ENCODE measurements at places on chromosomes 13 and 19.

DNA sequence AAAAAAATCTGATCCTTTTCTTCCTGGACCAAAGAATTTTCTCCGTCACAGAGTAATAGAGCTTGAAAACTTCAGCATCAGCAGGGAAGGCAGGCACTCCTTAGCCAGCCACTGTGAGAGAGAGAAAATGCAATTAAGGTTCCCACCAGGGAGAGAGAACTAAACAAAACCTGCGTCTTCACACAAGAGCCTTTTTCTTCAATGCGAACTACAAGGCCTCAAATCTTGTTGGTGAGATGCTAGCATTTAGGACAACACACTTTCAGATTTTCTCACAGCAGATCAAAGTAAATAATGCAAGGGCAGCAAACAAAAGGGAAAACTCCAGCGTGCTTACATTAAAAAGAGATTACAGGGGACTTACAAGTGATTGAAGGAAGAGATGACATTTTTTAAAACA, 80.1 kb downstream of the DACH1 start:
- no peak for DNase-seq

DNA sequence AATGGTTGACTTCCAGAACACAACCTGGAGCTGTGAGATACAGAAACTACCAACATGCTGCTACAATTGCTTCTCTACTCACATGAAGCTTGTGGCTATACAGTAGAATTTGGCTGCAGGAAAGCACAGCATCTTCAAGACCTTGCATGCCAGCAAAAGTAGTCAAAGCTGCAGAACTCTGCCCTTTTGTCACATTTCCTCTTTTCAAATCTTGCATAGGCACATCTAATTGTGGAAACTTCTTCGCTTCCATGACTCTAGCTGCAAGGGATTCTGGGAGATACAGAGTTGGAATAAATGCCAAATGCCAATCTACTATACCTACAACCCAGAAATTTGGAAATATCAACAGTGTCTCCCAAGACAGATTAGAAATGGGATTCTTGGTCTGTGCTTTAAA, 462.2 kb downstream of the FOXO1 start:
- no peak for DNase-seq

DNA sequence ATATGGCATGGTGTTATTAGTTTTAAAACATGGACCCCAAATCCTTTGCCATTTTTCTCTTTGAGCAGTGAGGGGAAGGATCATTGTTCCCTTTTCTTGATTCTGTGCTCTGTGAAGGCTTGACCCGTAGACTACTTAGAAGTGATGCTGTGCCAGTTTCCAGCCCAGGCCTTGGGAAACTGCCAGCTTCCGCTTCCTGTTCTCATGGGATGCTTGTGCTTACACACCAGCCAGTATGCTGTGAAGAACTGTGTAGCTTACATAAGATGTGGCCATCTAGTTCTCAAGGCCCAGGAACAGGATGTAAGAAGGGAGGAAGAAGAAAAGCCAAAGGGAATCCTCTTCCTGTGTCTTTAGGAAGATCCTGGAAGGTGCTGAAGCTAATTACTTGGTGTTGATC, 180.9 kb downstream of the PCCA start:
- DNase-seq = no peak

DNA sequence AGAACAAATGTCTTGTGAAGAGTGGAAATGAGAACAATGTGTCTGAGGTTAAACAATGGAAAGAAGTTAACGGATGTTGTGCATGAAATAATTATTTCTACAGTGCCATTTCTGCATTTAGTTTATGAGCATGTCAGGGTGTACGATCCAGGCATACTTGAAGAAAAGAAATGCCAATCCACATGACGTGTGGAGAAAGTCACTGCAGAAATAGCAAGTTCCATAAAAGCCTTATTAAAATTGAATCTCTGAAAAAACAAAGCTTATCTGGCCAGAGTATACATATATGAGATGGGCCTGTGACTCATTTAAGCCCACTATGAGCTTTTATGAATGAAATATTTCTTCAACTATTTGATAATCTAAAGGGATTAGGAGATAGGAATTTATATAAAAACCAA, 426.1 kb downstream of the EFNB2 start:
- DNase-seq = no peak

- DNase-seq = no peak
Measured at GRCh38 chr19:38017401-38018151, 110.6 kb downstream of the SIPA1L3 start.

GRCh38 chr19:3743486-3743885, 18.0 kb downstream of the APBA3 start:
- no peak for DNase-seq

DNA sequence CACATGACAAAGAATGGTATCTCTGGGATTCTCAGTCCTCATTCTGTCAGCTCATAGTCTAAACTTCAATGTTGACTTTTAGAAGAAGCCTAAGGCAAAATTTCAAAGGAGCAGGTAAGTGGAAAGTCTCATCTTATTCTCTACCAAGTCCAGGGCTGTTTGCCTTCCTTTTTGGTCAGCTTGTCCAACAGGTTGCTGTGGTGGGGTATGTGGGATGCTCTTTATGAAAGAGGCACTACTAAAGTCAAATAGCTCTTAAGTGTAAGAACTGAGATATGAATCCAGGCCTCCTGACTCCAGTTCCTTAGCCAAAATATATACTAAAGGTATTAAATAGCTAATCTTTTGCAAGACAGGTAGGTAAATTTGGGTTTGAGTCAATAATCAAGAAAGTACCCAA, 540.6 kb upstream of the SPRY2 start:
- no peak for DNase-seq

GRCh38 chr13:106385654-106386053, 149.8 kb downstream of the EFNB2 start:
- no peak for DNase-seq

DNA sequence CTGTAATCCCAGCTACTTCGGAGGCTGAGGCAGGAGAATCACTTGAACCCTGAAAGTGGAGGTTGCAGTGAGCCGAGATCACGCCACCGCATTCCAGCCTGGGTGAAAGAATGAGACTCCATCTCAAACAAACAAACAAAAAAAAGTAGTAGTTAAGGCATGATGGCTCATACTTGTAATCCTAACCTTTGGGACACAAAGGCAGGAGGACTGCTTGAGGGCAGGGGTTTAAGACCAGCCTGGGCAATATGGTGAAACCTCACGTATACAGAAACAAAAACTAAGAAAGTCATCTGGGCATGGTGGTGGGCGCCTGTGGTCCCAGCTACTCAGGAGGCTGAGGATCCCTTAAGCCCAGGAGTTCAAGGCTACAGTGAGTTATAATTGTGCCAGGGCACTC, 1.8 kb downstream of the DNMT1 start:
- no peak for DNase-seq

DNA sequence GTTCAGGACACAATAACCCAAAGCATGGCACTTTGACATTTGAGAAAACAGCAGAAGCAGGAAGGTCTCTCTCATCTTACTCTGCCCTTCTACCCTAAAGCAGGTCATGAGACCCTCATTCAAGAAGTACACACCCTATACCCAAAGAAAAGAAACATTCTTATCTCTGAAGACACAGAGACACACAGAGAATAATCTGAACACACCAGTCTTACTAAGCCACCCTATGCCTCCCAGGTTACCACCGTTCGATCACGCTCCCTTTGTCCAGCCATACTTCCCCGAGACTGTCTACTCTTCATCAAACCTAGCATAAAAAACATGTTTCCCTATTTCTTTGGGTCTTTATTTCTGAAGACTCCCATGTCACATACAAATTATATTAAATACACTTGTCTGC, 66.5 kb upstream of the ANKRD10 start:
- DNase-seq = no peak

DNA sequence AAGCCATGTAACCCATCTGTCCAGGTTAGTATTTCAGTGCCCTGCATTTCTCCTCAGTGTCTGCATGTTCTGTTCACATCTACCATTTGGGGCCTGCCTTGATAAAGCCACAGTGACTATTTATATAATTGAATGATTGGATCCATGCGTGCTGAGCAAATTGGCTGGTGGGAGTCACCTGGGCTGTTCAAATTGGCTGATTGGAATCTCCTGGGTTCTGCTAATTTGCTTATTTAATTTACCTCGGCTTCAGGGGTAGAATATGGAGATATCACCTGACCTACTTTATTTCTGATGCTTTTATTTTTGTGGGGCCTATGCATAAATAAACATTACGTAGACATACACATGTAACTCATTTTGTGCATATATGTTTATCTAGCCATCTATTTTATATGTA, 167.7 kb downstream of the ZNF486 start:
- DNase-seq = no peak

DNA sequence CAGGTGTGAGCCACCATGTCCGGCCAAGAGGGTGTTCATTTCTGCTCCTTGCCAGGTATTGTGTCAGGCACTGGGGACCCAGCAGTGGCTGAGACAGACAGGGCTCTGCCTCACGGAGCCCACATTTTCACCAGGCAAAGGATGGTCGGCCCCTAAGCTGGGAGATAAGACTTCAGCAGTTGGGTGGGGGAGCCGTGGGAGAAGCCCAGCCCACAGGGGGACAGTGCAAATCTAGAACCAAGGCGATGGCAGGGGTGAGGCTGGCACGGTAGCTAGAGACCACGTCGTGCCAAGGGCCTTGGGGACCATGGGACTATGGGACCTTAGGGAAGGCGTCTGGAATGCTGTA, 8.3 kb downstream of the LSR start:
- DNase-seq = no peak

DNA sequence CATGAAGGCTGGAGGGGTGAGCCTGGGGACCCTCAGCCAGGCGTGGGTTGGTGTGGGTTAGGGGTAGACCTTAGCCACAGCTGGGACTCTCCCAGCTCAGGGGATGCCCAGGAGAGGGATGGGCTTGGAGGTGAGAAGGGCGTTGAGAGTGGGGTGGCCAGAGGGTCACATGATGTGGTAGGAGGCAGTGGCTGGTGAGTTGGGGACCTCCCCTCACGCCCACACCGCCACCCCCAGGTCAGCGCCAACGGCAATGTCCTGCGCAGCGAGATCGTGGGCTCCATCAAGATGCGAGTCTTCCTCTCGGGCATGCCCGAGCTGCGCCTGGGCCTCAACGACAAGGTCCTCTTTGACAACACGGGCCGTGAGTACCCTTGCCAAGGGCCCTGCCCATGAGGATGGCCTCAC, 28.5 kb downstream of the AP1M1 start:
- DNase-seq = no peak

- DNase-seq = no peak
Measured at GRCh38 chr13:85536706-85537105, 262.5 kb downstream of the SLITRK6 start.

GRCh38 chr13:36764536-36764935, 54.5 kb upstream of the RFXAP start:
- DNase-seq = no peak

DNA sequence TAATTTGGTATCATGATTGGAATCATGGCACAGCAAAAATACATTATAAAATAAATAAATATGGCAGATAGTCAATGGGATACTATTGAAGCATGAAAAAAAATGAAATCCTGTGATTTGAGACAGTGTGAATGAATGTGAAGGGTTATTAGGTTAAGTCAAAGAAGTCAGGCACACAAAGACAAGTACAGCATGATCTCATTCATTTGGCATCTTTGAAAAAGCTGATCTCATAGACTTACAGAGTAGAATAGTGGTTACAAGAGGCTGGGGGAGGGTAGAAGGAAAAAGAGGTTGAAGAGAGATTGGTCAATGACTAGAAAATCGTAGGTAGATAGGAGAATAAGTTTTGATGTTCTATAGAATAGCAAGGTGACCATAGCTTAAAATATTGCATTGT, 295.1 kb upstream of the SLITRK5 start:
- no peak for DNase-seq

DNA sequence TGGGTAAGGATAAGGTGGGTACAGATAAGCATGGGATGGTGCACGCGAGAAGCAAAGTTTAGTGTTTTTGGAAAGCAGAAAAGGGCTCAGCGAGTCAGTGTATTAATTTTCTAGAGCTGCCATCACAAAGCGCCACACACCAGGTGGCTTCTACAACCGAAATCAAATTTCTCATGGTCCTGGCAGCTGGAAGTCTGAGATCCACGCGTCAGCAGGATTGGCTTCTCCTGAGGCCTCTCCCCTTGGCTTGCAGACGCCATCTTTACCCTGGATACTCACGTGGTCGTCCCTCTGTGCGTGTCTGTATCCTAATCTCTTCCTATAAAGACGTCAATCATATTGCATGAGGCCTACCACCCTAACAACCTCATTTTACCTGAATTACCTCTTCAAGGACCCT, 51.5 kb upstream of the USP29 start:
- DNase-seq = no peak
